ENCODE measurements at places on chromosomes 6 and 20. TPM values are rescaled to one million over a fixed set of nuclear protein-coding genes. Genes with fewer than 3 reads are reported as not detected.
A peak's percentile ranks its signal among the peaks of the same experiment; 100 is the strongest.

HSPA1L gene
- total RNA-seq, result 1.9 TPM

DNA sequence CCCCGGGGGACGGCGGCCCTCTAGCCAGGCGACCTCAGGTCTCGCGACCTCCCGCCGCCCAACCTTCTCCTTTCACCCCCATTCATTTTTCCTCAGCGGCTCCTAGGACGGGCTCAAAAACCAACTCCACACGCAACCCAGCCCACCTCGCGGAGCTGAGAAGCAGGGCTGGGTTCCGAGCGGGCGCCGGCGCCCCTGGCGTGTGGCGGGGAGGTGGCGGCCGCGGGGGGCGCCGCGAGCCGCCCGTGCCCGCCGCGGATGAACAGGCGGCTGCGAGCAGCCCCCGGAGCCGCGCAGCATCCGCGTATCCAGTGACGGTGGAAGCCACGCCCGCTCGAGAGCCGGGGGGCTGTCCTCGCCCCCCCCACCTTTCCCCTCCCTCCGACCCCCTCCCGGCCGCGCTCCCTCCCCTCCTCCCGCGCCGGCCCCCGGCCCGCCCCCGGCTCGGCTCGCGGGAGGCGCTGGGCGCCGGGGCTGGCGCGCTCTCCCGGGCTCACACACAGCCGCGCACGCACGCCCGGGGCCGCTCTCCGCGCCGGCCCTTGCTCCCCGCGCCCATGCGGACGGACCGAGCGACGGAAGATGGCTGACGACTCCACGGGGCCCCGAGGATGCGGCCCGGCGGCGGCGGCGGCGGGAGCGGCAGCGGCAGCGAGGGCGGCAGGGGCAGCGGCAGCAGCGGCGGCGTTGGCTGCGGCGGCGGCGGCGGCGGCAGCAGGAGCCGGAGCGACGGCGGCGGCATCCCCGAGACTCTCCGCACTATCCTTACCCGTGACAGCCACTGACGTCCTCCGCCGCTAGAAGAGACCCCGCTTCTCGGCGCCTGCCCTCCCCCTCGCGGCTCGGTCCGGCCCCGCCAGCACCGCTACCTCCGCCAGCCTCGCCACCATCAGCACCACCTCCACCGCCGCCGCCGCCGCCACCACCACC is at the start of gene SOBP:
SOBP (plus strand) TSS at position 482 of the 930 bp plus-strand sequence. CDS start 500 bp downstream, outside the sequence.
- H3K27me3 ChIP-seq, result peaks cover 41% of the 10 kb centered on the region
- H3K4me3 ChIP-seq, result peak within 1 kb of the TSS; percentile 92
- no peaks in the 10 kb centered on the region for H3K36me3 ChIP-seq
- peaks cover 19% of the 10 kb centered on the region for H3K4me1 ChIP-seq
- DNase-seq, result peak; percentile 64

- H3K4me1 ChIP-seq, result peaks cover 36% of the 10 kb centered on the region
- no peak overlapping the region for H3K27ac ChIP-seq
- no peak for DNase-seq
These were observed 61.8 kb upstream of the ADGRF1 start for GRCh38 chr6:47103931-47104330.

DNA sequence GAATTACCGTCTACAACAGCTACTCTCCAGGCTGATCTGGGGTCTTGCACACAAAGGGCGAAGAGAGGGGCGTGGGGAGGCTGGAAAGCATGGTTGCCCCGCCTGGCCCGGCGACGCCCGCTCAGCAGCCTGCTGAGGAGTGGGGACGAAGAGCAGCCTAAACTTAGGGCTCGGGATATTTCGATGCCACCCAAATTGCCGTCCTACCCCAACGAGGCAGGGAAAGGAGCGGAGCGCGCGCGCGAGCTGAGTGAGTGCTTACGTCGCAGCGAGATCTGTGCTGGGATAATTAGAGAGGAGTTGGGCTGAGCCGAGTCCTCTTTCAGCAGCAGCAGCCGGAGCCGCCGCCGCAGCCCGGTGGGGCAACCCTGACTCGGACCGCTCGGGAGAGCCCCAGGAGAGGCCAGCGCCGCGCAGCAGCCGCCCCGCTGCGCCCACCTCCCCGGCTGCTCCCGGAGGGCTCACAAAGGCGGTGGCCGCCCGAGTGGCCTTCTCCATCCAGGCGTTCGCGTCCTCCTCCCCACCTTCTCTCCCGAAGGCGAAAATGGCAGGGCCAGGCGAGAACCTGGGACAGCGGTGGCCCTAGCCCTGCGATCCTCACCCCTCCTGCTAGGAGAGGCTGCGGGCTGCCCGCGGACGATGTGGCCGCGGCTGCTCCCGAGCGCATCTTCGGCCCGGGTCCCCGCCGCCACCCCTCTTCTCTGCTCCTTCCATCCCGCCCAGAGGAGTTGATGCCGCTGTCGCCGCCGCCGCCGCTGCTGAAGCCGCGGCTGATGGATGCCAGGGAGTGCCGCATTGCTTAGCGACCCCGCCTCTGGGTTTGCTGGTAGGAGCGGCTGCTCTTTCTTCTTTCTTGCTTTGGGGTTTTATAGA is at the start of gene CLVS2:
CLVS2 (plus strand) TSS at position 315 of the 873 bp plus-strand sequence. CDS start 1,543 bp downstream, outside the sequence.
- no peaks in the 10 kb centered on the region for H3K36me3 ChIP-seq
- H3K4me1 ChIP-seq, result peaks cover 14% of the 10 kb centered on the region
- H3K27me3 ChIP-seq, result peaks cover 70% of the 10 kb centered on the region
- H3K27ac ChIP-seq, result no peak within 1 kb of the TSS
- DNase-seq, result peak; percentile 66

RFX6 gene
- 0.11 TPM for total RNA-seq

PEX6 gene
- total RNA-seq, result 11.7 TPM

- H3K27ac ChIP-seq, result peak overlapping the region; percentile 57
- no peak overlapping the region for H3K4me3 ChIP-seq
- peaks cover 78% of the 10 kb centered on the region for H3K4me1 ChIP-seq
- peaks cover 20% of the 10 kb centered on the region for H3K36me3 ChIP-seq
These were observed 49.7 kb downstream of the SLC22A23 start for GRCh38 chr6:3406891-3407809.

DNA sequence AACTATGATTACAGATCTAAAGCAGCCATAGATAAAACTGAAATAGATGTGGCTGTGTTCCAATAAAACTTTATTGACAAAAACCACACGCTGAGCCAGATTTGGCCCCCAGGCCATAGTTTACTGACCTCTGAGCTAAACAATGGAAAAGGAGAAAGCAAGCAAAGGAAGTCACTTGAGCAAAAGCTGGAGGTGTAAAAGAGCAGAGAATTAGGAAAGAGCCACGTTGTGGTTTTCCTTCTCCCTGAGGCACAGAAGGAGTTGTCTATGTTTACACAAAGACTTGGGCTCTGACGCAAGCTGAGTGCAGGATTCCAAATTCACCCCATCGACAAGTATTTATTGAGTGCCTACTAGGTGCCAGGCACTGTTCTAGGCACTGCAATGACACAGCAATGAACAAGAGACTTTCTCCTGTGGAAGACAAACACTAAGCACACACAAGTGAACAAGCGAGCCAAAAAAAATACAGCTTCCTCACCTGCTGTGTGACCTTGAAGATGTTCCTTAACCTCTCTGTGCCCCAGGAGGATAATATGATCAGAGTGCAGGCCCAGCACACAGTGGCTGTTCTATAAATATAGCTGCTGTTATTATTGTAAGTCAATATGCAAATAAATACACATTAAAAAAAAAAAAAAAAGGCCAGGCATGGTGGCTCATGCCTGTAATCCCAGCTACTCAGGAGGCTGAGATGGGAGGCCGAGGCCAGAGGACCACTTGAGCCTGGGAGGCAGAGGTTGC is 75.4 kb upstream of the PTPN1 start:
- H3K4me3 ChIP-seq, result no peak overlapping the region
- H3K27me3 ChIP-seq, result no peaks in the 10 kb centered on the region
- no peaks in the 10 kb centered on the region for H3K36me3 ChIP-seq
- no peak for DNase-seq
- no peak overlapping the region for H3K27ac ChIP-seq
- peaks cover 36% of the 10 kb centered on the region for H3K4me1 ChIP-seq

DNA sequence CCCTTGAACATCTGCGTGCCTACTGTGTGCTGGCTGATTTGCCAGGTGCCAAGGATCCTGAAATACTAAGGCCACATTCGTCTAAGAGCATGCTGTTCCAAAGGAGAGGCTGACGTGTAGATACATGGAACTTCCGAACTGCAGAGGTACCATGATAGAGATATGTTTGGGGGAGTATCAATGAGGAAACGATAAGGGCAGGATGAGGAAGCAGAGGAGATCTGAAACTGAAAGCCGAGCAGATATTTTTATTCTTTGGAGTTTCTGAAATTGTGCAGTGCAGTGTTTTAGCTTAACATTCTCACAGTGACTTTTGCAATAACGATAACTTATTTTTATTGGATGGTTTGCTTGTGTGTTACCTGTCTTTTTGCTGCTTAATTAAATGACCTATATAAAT is 24.3 kb downstream of the BMP6 start:
- no peaks in the 10 kb centered on the region for H3K36me3 ChIP-seq
- no peak overlapping the region for H3K4me3 ChIP-seq
- H3K27me3 ChIP-seq, result no peaks in the 10 kb centered on the region

TMC2 gene
- not detected for total RNA-seq
